Renal pelvis (tissue), 12 donors: ENCODE measurements at places on chromosomes 4 and X. TPM values are rescaled to one million over a fixed set of nuclear protein-coding genes. Genes with fewer than 3 reads are reported as not detected.

SATL1 gene
- 0.60 TPM for polyA plus RNA-seq

CCDC160 gene
- polyA plus RNA-seq: 8.4 TPM

DNA sequence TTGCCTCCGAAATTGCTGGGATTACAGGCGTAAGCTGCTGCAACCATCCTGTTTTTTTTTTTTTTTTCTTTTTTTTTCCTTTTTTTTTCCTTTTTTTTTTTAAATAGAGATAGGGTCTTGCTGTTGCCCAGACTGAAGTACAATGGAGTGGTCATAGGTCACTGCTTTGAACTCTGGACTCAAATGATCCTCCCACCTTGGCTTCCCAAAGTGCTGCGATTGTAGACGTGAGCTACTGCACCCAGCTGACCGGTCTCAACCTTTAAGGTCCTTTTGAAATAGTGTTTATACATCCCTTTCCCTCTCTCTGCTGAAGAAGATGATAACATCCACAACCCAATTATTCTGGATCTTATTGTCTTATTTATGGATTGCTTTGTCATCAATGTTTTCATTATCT lies 548.7 kb downstream of the GBA3 start:
- DNase-seq: no peak

DNA sequence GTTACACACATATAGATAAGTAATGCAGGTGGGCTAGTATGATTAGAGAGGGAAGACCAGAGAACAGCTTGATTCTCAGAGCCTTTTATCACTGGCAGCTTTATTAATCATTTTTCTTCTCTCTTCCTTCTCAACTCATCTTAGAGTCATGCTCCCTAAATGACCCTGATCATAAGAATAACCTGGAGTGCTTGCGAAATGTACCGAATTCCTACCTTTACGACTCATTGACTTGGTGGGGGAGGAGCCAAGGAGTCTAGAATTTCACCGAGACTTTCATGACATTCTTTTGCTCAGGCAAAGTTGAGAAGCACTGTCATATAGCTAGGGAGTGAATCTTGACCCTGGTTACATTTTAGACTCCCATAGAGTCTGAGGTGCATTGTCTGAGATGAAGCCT lies 298.9 kb upstream of the PUDP start:
- no peak for DNase-seq
